ENCODE measurements at places on chromosomes 1 and 21.

DNA sequence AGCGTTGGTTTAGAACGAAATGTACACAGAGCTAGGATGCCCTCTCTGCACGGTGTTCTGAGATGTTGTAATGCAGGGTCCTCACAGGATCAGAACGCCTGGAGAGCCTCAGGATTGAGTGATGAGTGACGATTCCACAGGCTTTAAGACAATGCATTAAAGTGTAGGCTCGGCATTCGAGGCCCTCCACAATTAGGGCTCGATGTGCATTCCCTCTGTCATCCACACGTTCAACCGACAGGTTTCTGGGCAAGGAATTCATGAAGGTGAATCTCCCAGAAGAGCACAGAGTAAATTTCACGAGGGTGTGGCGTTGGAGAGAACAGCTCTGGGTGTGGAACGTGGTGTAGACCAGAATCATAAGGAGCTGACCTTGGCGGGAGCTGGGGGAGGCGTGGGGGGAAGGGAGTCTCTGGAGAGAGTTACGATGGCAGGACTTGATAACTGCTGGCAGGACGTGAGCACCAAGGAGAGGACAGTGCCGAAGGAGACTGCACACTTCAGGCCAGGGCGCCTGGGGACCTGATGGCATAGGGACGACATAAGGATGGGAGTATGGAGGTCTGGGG, 51.0 kb upstream of the EFHD2 start:
- no peak for DNase-seq

GRCh38 chr1:20958430-20958829, 171.3 kb upstream of the HP1BP3 start:
- no peak for DNase-seq

DNA sequence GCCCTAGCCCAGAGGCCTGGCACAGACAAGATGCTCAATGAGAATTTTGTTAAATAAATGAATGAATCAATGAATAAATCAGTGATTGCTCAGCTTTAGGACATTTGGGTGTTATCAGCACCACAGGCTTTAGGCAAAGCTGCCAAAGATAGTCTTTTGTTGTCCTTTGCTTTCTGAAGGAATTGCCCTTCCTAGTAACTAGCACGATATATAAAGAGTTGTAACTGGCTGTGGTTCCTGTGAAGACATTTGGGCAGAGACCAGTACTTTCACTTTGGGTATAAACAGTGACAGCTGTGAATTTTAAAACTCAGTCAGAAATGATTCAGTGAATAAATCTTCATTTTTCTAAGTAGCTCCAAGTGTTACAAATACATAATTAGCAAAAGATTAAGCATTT, 13.3 kb downstream of the RNU5D-1 start:
- no peak for DNase-seq

DNA sequence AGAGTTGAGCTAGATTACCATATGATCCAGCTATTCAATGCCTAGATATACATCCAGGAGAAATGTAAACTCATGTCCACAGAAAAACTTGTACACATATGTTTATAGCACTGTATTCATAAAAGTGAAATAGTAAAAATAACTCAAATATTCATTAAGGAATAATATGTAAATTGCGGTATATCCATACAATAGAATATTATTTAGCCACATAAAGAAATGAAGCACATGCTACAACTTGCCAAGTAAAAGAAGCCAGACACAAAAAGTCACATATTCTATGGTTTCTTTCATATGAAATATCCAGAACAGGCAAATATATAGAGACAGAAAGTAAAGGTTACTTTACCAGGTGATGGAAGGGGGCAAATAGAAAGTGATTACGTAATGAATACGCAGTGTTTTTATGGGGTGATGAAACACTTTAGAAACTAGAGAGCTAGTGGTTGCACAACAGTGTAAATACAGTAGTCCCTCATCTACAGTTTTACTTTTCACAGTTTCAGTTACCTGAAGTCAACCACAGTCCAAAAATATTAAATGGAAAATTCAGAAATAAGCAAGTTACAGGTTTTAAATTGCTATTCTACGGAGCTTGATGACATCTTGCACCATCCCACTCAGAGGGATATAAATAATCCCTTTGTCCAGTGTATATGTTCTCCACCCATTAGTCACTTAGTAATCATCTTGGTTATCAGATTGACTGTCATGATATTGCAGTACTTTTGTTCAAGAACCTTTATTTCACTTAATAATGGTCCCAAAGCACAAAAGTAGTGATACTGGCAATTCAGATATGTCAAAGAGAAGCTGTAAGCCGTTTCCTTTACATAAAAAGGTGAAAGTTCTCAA, 62.3 kb downstream of the ZNF644 start:
- no peak for DNase-seq

DNA sequence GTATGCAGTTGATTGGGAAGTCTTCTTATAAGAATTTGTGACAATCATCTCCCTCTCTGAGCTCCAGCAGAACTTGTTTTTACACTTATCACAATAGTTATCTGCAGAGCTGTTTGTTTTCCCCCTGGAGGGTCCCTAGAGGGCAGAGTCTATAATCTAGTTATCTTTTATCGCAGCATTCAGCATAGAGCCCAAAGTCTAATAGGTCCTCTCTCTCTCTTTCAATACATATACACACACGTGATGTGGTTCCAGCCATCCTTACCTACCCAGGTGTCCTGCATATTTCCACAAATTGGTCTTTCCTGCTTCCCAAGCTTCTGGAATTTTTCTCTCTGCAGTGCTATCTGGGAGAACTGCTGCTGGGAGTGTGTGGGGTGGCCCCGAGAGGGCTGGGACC, 229.6 kb upstream of the KIAA0040 start:
- DNase-seq: no peak

GRCh38 chr21:42461881-42462877, 33.8 kb downstream of the RSPH1 start:
- no peak for DNase-seq

GRCh38 chr1:103576065-103576464, 4.7 kb downstream of the AMY2B start:
- DNase-seq: no peak

DNA sequence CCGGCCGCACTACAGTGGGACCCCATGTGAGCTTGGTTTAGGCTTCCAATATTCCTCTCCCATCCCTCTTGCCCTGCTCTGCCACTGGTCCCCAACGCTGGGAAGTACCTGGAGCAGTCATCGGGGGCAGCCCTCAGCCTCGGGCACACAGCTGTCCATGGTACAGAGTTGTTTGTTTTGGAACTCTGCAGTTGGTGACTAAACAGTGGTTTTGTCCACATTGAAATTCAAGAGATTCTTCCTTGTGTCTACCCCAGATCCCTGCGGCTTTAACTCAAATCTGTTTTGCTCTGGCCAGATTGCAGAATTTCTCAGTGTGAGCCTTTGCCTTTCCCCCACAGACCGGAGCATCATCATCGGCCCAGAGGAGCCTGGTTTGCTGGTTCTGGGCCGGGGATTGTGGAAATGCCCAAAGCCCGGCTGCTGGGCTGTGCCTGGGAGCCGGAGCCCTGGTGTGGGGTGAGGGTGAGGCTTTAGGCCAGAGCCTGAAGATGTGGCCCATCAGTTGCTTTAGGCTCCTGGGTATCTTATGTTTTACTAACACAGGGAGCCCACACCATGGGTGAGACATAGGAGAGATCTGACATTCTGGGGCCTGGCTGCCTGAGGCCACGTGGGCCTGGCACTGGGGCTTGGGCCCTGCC, 93.2 kb downstream of the ARHGEF10L start:
- DNase-seq: no peak

DNA sequence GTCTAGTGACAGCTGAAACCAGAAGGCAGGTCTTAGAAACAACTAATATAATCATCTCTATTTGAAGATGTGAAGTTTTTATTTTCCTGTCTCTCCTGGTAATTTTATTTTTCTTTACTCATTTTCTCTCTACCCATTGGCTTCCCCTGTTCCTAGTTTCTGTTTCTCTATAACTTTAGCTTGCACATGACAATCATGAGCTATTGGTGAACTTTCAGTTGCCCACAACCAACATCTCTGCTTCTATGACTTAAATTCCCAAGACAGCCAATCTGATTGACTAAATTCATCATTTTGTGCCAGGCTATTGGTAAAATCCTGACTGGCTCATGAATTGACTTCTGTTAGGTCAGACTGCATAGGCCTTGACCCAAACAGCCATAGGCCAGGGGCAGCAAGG, 13.7 kb upstream of the ACADM start:
- no peak for DNase-seq

DNA sequence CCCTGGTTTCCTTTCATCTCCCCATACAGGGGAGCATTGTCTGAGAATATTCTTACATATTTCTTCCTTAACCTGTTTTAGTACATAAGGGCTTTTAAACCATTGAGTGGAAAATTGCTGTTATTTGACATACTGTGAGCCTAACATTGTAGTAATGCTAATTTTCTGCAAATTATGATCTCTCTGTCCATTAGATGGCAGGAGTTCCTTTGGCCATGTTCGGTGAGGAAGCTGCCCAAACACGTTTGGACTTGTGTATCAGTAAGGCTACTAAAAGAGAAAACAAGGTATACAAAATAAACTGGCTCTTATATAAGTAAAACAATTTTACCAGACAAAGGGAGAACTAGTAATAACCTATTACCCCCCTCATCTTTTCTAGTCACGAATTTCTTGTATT, 29.2 kb downstream of the CDC7 start:
- no peak for DNase-seq

DNA sequence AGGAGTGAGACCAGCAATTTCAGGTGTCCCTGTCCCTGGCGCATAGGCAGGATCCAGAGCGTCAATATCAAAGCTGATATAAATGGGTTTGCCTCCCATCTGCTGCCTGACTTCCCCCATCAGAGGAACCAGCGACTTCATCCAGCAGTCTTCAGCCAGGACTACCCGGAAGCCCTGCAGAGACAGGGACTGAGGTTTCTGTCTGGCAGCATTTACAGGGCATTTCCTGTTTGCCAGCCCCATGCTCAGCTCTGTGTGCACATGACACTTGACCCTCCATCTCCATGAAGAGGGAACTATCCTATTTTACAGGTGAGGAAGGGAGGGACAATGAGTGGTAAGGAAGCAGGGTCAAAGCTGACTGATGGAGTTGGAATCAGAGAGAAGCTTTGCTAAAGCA, 7.2 kb downstream of the AGMAT start:
- DNase-seq: no peak

- no peak for DNase-seq
Observed at GRCh38 chr1:8355439-8356255, 37.7 kb downstream of the SLC45A1 start.

DNA sequence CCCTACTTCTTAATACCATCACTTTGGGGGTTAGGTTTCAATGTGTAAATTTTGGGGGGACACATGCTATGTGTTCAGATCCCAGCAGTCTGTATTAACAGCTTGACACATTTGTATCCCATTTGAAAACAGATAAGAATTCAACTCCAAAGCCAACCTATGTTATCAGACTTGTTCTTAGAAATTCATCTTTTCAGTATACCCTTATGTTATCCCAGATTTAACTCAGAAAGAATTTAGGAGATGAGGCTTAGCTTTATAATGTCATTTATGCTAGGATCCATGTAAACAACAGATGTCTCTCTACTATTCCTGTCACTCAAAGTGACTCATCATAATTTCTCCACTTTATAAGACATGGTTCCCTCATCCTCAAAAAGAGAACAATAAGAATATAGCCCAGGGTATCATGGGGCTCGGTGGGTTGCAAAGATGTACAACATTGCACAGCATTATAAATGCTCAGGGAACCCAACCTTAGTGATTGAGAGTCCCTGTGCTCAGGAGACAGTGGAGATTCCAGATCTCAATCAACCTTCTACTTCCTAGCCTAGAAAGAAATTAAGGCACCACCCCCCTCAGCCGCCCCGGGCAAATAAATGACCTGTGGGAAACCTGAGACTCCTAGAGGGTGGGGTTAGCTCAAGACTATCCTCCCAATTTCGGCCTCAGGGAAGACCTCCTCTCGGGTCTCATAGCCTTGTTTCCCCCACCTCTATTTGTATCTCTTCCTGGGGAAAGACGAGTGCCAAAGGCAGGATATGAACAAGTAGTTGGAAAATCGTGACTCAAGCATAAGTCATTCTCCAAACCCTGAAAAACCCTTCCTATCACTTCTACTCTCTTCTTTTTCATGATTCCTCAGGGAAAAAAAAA, 265.1 kb upstream of the CAMK1G start:
- DNase-seq: no peak

DNA sequence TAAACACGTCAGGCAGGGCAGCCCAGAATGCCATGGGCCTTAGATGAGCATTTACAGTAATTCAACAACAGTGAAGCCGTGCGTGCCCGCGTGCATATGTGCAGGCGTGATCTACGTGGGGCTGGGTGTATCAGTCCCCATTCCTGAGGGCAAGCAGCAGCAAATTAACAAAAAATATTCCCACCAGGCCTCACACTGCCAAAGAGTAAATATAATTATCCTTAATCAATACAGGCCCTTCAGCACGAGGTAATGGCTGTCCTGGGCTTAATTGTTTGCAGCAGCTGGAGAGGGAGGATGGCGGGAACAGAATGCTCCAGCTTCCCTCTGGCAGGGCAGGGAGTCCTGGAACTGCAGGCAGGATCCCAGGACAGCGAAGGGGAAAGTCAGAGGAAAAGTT, 91.8 kb downstream of the DDX20 start:
- DNase-seq: no peak

DNA sequence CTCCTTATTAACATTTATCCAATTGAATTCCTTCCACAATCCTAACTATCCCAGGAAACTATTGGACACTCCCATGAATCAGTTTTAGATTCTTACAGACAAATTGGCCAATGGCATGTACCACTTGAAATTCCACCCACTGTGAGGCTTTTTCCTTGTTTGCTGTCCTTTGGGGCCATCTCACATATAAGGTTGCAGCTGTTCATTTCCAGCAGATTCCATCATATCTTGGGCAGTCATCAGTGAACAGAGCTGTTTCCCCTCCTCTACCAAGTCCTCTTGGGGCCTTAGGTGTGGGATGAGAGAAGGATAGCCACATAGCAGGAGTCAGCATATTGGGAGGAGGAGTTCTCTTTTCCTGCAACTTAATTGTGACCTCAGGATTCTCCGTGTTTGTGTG, 109.1 kb downstream of the HHAT start:
- DNase-seq: no peak

- no peak for DNase-seq
Observed at GRCh38 chr1:46153732-46154131, 21.2 kb upstream of the TSPAN1 start.
